ENCODE measurements at places on chromosomes 3 and 15. TPM values are rescaled to one million over a fixed set of nuclear protein-coding genes. Genes with fewer than 3 reads are reported as not detected.

DNA sequence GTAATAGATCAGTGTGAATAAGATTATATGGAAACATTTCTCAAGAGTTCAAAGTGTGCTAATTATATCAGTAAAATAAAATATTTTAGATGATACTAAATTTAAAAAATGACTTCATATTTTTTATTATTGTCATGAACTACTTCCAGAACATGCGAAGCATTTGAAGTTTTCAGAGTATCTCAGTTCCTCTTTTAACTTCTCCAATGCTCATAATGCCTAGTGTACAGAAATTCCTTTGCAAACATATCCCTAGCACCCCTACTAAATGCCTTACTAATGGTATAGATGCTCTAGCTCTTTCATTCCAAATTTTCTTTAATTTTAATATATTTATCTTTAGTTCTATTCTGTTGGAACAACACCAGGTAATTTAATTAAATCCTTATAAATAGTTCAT is 580.4 kb downstream of the CADM2 start:
- DNase-seq, result no peak
- H3K4me1 ChIP-seq, result no peaks in the 10 kb centered on the region
- H3K36me3 ChIP-seq, result no peaks in the 10 kb centered on the region
- H3K27ac ChIP-seq, result no peak overlapping the region

GRCh38 chr3:5754602-5755001 is 567.1 kb downstream of the EDEM1 start:
- H3K27me3 ChIP-seq, result no peaks in the 10 kb centered on the region
- no peak overlapping the region for H3K4me3 ChIP-seq
- H3K4me1 ChIP-seq, result no peaks in the 10 kb centered on the region
- H3K27ac ChIP-seq, result no peak overlapping the region
- no peaks in the 10 kb centered on the region for H3K36me3 ChIP-seq
- DNase-seq, result no peak

DNA sequence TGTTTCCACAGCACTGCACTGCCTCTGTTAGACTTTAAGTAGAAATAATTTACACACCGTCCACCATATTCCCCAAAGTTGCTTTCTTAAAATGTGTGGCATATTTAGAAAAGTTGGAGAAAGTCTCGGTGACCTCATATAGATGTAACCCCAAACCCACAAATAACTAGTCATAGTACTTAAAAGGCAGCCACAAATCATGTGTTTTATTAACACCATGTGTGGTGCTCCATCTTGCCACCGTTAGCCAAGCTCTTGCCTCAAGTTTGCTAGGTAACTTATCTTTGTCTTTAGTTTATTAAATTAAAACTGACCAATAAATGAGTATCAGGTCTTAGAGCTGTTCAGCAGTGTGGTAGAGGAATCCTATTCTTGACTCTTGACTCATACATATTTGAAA is 257.9 kb downstream of the UBE2E2 start:
- no peaks in the 10 kb centered on the region for H3K27me3 ChIP-seq
- no peak for DNase-seq
- no peak overlapping the region for H3K27ac ChIP-seq

DNA sequence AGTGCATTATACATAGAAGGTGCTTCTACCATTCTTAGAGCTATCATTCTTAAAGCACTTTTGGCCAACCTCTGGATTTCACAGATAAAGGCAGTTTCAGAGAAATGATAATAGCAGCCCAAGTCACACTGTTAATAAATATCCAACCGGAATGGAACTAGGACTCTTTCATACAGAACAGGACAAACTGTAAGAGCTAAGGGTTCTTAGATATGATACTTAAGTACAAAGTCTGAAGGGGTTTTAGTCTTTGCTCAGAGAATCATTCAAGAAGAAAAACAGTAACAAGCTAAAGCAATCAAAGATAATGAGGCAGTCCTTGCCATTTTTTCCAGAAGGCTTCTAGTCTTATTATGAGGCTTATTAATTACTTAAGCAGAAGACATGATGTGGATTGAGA is 239.0 kb downstream of the ERC2 start:
- no peak overlapping the region for H3K4me3 ChIP-seq
- H3K4me1 ChIP-seq, result no peaks in the 10 kb centered on the region
- H3K27me3 ChIP-seq, result no peaks in the 10 kb centered on the region
- no peak overlapping the region for H3K27ac ChIP-seq
- no peak for DNase-seq
- no peaks in the 10 kb centered on the region for H3K36me3 ChIP-seq

- no peaks in the 10 kb centered on the region for H3K36me3 ChIP-seq
- no peak overlapping the region for H3K4me3 ChIP-seq
- H3K27me3 ChIP-seq, result no peaks in the 10 kb centered on the region
- no peak for DNase-seq
These were observed 111.5 kb downstream of the SEMA5B start for GRCh38 chr3:122916084-122916483.

Gene FAM81A
- 0.61 TPM for total RNA-seq

Gene CLDN18
- total RNA-seq, result not detected

Gene PRSS50
- total RNA-seq, result not detected

Gene RPSA
- 1,693 TPM for total RNA-seq

Gene CHCHD6
- total RNA-seq, result 10.0 TPM
